NCI-H1694 treated with DMSO at 0.1 percent for 48 hours (cell line): ENCODE measurements at places on chromosomes 2 and 18.

- DNase-seq, result no peak
Measured at GRCh38 chr18:9743200-9744016, 35.3 kb downstream of the RAB31 start.

GRCh38 chr2:71888751-71889445, 258.8 kb downstream of the CYP26B1 start:
- no peak for DNase-seq

DNA sequence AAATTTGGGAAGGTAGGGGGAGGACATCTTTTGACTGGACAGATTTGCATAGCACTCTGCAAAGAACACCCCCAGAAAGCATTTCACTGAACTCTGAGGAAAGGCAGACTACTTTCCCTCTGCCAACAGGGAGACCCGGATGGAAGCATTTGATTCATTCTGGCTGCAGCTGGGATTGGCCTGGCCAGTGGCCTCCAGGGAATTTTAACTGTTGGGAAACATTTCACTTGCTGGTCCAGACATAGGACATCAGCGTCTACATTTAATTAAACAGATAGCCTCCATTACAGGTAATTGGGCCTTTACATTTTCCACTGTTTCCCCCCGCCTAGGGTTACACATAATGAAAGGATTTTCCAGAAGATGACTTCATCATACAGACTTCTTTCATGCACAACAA, 92.8 kb downstream of the MARCHF4 start:
- no peak for DNase-seq

- no peak for DNase-seq
Measured at GRCh38 chr18:2030647-2031046, 540.7 kb downstream of the METTL4 start.

- no peak for DNase-seq
Measured at GRCh38 chr2:189534854-189535832, 45.4 kb downstream of the SLC40A1 start.

DNA sequence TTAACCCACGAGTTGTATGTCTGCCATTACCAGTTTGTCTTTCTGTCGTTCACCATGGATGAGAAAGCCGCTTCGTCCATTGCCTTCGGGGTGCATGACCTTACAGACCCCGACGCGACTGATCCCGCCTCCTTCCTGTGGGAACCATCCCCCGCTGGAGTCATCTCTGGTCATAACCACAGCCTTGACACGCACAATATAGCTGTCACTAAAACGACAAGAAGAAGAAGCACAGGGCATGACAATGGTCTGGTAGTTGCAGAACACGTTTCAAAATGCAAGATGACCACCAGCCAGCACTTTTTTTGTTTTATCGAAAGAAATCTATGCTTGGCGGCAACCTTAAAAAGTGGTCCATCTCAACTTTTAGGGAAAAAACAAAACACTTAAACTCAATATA, 87.7 kb downstream of the SPRED2 start:
- DNase-seq, result no peak

GRCh38 chr2:178005756-178006155, 66.8 kb downstream of the PDE11A start:
- DNase-seq, result no peak

DNA sequence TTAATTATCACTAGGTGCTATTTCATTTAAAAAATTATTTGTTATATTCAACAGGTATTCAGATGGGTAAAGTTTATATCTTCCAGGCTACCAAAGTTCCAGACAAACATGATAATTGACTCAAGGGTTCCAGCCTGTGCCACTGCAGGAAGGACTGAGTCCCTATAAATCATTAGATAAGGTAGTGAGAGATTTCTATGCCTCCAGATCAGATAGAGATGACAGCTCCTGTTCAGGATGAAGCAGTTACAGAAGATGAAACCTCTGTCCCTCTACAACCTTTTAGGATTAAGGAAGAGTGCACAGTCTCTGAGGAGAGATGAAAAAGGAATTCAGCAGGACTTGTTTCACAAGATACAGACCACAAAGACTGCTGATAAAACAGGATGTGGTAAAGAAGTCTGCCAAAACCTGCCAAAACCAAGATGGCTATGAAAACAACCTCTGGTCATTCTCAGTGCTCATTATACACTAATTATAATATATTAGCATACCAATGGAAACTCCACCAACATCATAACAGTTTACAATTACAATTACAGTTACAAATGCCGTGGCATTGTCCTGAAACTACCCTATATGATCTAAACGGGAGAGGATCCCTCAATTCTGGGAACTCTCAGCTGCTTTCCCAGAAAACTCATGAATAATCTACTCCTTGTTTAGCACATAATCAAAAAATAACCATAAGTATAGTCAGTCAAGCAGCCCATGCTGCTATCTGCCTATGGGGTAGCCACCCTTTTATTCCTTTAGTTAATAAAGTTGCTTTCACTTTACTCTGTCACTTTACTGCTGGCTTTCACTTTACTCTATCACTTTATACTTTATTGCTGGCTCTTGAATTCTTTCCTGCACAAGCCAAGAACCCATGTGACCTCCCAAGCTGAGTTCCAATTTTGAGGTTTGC, 288.5 kb downstream of the PDE11A start:
- no peak for DNase-seq

DNA sequence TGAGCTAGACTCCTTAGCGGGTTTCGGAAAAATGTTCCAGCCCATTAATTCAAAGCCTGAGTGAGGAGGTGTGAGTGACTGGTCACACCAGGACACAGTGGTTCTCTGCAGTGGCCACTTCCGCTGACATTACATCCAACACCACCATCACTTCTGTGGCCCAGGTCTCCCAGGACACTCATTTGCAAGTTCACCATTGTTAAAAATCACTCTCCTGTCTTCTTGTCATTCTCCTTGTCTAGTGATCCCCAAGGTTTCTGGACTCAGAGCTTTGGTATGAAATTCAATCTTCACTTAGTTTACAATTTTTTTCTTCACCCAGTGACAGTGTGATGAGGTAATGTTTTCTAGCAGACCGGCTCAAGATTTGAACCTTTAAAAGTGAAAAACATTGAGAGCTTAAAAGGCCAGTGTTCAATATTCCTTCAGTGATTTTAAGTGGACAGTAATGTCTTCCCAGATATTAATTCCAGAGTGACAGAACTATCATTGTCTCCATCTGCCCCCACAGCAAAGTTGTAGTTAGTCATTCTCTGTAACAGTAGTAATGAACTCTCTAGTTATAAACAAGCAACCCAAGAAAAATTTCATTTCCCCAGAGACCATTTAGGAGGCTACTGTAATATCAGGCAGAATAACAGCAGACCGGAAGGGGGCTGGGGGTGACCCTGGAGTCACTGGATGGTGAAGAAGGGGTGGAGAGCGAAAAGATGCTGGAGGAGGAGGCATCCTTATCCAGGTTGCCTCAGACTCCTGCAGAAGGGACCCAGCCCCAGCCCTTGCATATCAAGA, 164.9 kb downstream of the GFPT1 start:
- DNase-seq, result no peak

DNA sequence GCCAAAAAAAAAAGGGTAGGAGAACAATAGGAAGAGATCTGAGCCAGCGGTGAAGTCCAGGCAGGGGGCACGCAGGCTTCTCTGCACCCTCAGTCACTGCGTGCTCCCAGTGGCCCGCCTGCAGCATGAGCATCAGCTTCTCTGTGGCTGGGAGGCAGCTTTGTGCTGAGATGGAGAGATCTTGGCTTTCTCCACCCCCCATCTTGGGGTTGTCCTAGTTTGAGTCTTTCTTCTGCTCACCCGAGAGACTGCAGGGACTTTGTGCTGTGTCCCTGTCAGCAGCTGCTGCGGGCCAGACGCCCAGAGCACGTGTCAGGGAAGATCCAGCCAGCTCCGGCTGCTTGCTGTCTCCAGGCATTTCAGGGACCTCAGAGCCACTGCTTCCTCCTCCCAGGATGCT, 20.3 kb downstream of the TRAPPC12 start:
- peak; percentile 73 for DNase-seq

- no peak for DNase-seq
Measured at GRCh38 chr18:47490882-47491281, 239.4 kb upstream of the SKOR2 start.

DNA sequence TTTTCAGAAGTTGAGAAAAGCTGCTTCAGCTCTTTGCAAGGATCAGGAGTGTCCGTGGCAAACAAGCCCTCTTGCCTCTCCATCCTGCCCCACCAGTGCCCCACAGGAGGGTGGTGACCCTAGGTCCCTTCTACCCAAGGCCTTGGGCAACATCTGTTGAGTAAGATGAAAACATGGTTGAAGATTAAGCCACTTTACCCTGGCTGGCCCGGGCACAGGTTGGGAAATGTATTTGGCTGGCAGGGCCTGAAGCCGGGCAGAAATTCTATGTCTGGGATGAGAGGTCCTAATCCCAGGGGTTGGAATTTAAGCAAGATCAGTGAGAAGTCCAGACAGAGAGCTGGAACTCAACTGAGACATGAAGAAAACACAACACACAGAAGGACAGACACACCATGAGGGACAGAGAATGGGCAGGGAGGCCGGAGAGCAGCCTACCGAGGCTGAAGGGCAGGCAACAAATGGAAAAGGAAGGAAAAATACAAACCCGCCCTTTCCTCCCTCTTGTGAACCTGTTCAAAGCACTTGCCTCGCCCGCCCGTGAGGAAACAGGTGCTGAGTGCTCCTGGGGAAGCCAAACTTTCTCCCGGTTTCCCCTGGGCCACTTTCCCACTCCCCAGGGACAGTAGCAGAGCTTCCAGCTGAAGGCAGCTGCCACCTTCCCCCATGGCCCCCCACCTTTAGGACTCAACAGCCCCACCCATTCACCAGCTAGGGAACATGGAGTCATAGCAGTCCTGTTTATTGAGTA, 86.1 kb downstream of the TNS1 start:
- DNase-seq, result no peak

- no peak for DNase-seq
Measured at GRCh38 chr2:165787334-165787733, 6.7 kb downstream of the GALNT3 start.

DNA sequence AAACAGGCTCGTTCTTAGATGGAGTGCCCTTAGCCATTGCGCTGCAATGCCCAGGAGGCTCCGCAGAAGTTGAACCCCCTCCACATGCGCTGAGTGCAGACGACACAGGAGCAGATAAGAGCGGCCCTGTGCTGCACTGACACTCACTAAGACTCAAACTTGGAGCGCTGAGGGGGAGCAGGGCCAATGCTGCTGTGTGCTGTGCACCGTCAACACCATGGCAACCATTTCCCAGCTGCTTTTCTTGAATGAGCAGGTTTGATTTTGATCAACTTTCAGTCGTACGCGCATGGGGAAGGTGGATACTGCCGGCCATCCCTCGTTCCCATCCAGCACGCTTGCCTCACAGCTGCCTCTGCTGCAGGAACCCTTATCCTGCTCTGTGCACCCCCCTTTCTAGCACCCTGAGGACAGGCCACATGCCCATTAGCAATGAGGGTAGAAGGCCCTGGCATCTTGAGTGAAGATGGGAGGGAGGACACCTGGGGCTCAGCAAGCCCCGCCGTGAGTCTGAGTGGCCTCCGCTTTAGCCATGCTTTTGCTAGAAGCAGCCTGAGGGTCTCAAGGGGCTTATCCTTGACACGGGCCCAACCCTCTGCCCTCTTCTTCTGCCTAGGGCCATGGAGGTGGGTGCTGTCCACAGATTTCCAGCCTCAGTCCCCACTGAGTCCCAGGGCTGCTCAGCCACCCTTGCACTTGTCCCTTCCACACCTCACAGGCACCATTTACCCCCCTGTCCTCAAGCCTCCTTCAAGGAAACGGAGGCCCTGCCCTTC, 271.9 kb downstream of the PHLPP1 start:
- DNase-seq, result no peak

DNA sequence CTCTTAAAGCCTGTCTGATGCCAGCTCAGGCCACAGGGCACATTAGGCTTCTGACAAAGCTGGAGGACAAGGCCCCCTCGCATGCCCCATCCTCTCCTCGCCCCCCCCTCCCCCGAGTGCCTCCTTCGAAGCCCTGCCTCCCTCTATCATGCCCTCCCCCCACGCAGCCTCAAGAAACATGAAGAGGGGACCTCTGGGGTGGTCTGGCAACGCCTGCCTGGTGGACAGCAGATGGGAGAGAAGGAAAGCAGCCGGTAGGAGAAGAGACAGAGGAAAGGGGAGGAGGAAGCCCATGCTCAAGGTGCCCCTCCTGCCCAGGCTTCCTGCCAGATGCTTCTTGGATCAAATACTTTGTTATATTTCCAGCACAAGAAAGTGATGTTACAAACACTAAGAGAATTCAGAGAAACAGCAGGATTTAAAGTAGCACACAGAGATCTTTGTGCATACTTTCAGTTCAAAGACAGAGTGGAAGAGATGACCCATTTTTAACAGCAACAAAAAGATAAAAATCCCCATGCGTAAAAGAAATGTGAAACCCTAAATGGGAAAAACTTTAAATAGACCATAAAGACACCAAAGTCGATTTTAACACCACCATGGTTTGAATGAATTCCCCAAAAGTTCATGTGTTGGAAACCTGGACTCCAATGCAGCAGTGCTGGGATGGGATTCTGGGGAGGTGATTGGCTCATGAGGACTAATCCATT, 19.0 kb downstream of the BOK start:
- DNase-seq, result no peak
